ENCODE measurements at places on chromosomes 3 and 15. TPM values are rescaled to one million over a fixed set of nuclear protein-coding genes. Genes with fewer than 3 reads are reported as not detected.

ROPN1B gene
- not detected for total RNA-seq

WDR93 gene
- not detected for total RNA-seq

IGF1R gene
- total RNA-seq, result 223 TPM

MYL3 gene
- not detected for total RNA-seq

MAPKAPK3 gene
- 65.1 TPM for total RNA-seq

CHRM5 gene
- not detected for total RNA-seq

TRH gene
- total RNA-seq, result not detected

FXR1 gene
- 197 TPM for total RNA-seq

NR2F2 gene
- total RNA-seq, result 1.7 TPM

MCCC1 gene
- total RNA-seq, result 16.7 TPM

CAPN3 gene
- total RNA-seq, result 4.6 TPM

RTF1 gene
- total RNA-seq, result 26.2 TPM

SPTSSB gene
- 0.64 TPM for total RNA-seq

ADGRG7 gene
- total RNA-seq, result not detected

PP2D1 gene
- total RNA-seq, result not detected

FHIT gene
- 3.8 TPM for total RNA-seq

C3orf52 gene
- total RNA-seq, result 15.4 TPM

COL6A6 gene
- not detected for total RNA-seq

NSUN3 gene
- 12.7 TPM for total RNA-seq

RPL35A gene
- total RNA-seq, result 783 TPM

CFAP20DC gene
- total RNA-seq, result 9.4 TPM

PSMD6 gene
- total RNA-seq, result 98.6 TPM

DENND4A gene
- total RNA-seq, result 15.0 TPM

FOXL2 gene
- 1.1 TPM for total RNA-seq

ZDHHC23 gene
- total RNA-seq, result 1.7 TPM

PLIN1 gene
- total RNA-seq, result 0.34 TPM

ADCY5 gene
- total RNA-seq, result not detected

FBN1 gene
- total RNA-seq, result 1.0 TPM

ASB14 gene
- total RNA-seq, result not detected

ARHGAP31 gene
- total RNA-seq, result 0.85 TPM

MYLK gene
- 26.0 TPM for total RNA-seq

A4GNT gene
- total RNA-seq, result not detected

CCDC174 gene
- total RNA-seq, result 15.9 TPM

B3GALNT1 gene
- total RNA-seq, result 5.8 TPM

CCR8 gene
- not detected for total RNA-seq

TEX55 gene
- total RNA-seq, result not detected

SHC4 gene
- under 0.01 TPM for total RNA-seq

PROS1 gene
- 19.1 TPM for total RNA-seq

TMCO5A gene
- total RNA-seq, result not detected

CPNE4 gene
- 0.28 TPM for total RNA-seq

SPINK8 gene
- total RNA-seq, result not detected

CCR3 gene
- total RNA-seq, result 0.07 TPM

GRK7 gene
- not detected for total RNA-seq

KBTBD12 gene
- total RNA-seq, result under 0.01 TPM

ACAD11 gene
- 33.2 TPM for total RNA-seq

WDR48 gene
- total RNA-seq, result 40.2 TPM

PPM1L gene
- total RNA-seq, result 4.1 TPM

PAQR9 gene
- not detected for total RNA-seq

TLR9 gene
- 0.07 TPM for total RNA-seq

ZNF80 gene
- total RNA-seq, result not detected

PPP1R14D gene
- total RNA-seq, result not detected

MUC4 gene
- total RNA-seq, result not detected

NCEH1 gene
- 10.3 TPM for total RNA-seq

SEMA7A gene
- 14.0 TPM for total RNA-seq

DISP2 gene
- under 0.01 TPM for total RNA-seq

SLC2A2 gene
- total RNA-seq, result not detected

THBS1 gene
- total RNA-seq, result 276 TPM

EOGT gene
- total RNA-seq, result 49.3 TPM

MAGI1 gene
- 21.1 TPM for total RNA-seq

AGBL1 gene
- total RNA-seq, result not detected
